AG08395 (cell line): ENCODE measurements at places on chromosomes 4 and X.

DNA sequence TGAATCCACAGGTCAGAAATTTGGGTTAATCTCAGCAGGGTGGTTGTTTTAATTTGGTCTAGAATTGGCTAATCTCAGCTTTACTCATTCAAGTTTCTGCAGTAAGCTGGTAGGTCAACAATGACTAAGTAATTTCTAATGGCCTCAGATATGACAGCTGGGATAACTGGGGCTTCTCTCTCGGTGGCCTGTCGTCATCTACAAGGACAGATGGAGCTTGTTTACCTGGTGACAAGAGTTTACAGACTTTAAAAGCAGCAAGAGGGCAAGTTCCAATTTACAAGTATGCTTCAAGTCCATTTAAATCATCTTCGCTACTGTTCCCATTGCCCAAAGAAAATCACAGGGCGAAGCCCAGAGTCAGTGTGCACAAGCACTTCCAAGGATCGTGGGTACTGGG is 453.9 kb downstream of the PDHA2 start:
- no peak for DNase-seq

GRCh38 chr4:169024762-169025161 is 14.7 kb upstream of the CBR4 start:
- DNase-seq: peak; percentile 65

DNA sequence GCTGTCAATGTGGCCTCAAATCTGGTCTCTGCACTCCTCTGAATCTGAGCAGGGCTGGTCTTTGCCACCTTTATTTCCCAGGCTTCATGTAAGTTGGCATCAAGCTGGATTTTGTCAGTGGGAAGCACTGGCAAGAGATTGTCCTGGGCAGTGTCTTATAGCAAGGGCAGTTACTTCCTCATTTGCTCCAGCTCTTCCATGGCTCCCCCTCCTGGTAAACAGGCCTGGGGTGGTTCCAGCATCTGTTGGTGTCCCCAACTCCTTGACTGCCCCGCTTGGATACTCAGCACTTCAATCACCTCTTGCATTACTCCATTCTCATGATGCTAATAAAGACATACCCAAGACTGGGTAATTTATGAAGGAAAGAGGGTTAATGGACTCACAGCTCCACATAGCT is 15.0 kb upstream of the REST start:
- DNase-seq: no peak

- no peak for DNase-seq
Observed at GRCh38 chr4:152100379-152101201, 339.8 kb upstream of the GATB start.

GRCh38 chrX:82412858-82413257 is 1095.2 kb upstream of the POU3F4 start:
- DNase-seq: no peak

DNA sequence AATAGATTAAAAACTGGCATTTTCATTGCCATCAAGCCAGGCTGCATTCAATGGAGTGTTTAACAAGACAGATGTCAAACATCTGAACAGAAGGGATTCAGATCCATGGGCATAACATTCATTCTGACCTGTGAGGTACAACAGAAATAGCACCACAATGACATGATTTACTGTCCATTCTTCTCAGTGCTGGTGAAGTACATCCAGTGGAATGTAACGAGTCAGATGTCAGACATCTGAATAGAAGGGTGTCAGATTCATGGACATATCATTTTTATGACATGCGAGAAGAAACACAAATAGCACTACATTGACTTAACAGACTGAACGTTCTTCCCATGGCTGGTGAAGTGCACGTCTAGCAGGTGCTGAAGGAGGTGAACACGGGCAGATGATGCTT is 186.4 kb downstream of the PPP4R3C start:
- DNase-seq: no peak
